ENCODE measurements at places on chromosomes 16 and 17.

DNA sequence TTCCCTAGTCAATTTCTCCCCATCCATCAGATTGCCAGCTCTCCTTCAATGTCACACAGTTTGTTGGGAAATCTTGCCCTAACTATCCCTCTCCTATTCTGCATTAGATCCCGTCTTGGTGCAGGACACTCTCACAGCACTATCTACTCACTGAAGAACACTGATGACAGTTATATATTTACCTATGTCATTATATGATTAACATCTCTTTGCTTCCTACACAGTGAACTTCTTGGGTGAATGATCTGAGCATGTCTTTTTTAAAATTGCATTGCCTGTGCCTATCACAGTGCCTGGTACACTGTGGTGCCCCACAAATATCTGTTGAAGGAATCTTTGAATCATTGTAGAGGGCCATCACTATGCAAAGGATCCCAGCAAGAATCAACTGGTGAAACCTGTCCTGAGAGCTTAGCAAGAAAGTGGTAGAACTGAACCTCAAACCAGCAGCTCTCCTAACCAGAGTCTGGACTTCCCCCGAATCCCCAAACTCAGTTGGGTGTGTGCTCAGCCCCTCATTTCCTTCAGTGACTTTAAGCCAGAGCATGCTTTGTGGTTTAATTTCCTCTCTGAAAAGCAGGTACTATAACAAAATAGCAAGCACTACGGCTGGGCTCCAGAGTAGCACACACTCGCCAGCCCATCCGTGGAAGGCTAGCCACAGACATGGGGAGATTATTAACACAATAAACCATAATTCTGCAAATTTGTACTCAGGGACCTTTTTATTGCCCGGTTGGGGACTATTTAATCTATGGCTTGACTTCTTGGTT is 680.7 kb upstream of the SALL1 start:
- DNase-seq = no peak

DNA sequence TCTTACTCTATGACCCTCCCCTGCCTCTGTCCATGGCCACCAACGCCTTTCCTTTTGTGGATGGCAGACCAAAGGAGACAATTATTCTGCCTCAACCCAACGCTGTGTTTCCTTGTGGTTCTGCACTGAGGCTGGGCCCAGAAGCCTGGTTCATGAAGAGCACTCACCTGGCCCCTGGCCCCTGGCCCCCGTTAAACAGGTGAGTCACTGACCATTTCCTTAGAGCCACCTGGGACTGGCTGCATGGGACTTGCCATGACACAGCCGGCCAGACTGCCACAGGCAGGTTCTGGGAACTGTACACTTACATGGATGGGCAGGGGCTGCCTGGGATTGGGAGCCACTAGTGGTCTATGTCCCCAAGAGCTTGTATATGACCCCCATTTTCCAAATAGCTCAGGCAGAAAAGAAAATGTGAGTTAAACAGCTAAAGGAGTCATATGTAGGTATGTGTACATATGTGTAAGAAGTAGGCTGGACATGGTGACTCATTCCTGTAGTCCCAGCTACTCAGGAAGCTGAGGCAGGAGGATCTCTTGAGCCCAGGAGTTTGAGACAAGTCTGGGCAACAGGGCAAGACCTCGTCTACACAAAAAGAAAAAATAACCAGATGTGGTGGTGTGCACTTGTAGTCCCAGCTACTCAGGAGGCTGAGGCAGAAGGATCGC is 181.9 kb upstream of the CACNG5 start:
- no peak for DNase-seq

DNA sequence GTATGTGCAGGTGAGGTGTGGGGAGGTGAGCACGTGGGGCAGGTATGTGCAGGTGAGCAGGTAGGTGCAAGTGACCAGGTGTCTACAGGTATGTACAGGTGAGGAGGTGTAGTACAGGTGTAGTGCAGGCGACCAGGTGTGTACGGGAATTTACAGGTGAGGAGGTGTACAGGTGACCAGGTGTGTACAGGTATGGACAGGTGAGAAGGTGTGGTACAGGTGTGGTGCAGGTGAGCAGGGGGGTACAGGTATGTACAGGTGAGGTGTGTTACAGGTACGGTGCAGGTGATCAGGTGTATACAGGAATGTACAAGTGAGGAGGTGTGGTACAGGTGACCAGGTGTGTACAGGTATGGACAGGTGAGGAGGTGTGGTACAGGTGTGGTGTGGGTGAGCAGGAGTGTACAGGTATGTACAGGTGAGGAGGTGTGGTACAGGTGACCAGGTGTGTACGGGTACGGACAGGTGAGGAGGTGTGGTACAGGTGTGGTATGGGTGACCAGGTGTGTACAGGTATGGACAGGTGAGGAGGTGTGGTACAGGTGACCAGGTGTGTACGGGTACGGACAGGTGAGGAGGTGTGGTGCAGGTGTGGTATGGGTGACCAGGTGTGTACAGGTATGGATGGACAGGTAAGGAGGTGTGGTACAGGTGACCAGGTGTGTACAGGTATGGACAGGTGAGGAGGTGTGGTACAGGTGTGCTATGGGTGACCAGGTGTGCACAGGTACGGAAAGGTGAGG is 12.8 kb upstream of the DBNDD1 start:
- peak; percentile 51 for DNase-seq

DNA sequence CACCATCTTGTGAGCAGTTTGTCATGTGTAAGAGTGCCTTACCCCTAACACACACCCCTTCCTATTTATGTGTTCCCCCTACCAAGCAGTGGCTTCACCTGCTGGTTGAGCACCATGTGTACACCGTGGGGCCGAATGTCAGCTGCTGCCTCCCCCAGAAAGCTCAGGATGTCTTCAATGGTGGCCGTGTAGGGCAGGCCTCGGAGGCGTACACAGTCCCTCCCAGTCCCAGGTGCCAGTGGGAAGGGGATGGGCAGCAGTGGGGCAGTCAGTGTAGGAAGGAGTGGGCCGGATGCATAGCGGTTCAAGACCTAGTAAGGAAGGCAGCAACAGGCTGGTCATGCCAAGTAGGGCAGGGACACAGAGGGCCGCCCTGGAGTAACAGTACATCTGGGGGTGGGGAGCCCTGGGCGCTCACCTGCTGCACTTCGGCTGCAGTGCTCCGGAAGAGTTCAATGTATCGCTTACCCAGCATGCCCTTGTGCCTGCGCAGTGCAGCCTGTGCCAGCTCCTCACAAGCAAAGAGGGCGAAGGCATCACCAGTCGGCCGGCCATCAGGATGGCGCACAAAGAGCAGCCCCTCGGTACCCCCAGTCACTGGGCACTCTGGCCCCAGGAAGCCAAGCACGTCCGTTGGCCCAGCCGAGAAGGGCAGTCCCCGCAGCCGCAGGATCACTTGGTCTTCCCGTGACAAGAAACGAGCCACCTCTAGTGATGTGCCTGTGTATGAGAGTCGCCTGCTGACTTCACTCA is 4.4 kb downstream of the ESRP2 start:
- DNase-seq = no peak

- DNase-seq = no peak
Measured at GRCh38 chr17:51661403-51661802, 401.1 kb downstream of the UTP18 start.

GRCh38 chr17:880443-881269 is 98.5 kb downstream of the MRM3 start:
- DNase-seq = no peak
